Retina (tissue), 1 donor: ENCODE measurements at places on chromosomes 11 and 22.
A peak's percentile ranks its signal among the peaks of the same experiment; 100 is the strongest.

- DNase-seq = no peak
Observed at GRCh38 chr11:19767627-19768151, 55.1 kb downstream of the NAV2 start.

DNA sequence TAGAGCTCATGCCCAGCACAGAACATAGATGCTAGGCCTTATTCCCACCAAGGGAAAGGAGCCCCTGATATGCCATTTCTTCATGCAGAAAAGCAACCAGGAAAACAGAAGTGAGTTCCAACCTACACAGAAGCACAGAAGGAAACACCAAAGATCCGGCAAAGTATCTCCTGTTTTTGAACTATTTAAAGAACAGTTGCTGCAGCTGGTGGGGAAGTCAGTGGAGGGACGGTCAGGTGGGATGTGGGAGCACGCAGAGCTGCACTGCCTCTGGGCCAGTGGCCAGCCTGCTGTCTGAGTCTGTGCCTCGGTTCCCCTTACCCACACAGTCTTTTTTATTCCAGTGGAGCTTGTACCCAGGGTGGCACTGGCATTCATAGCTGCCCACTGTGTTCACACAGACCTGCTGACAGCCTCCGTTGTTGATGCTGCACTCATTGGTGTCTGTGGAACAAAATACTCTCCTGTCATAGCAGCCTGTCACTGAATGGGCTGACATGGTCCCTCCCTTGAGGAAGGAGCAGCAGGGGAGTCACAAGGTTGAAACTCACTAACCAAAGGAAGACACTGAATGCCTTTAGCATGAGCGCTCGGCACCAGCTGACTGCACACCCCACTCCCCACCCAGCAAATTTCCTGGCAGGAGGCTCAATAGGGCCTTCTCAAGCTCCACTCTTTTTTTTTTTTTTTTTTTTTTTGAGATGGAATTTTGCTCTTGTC, 37.9 kb downstream of the SCUBE2 start:
- no peak for DNase-seq

- DNase-seq = no peak
Observed at GRCh38 chr22:36073476-36073875, 44.9 kb upstream of the RBFOX2 start.

DNA sequence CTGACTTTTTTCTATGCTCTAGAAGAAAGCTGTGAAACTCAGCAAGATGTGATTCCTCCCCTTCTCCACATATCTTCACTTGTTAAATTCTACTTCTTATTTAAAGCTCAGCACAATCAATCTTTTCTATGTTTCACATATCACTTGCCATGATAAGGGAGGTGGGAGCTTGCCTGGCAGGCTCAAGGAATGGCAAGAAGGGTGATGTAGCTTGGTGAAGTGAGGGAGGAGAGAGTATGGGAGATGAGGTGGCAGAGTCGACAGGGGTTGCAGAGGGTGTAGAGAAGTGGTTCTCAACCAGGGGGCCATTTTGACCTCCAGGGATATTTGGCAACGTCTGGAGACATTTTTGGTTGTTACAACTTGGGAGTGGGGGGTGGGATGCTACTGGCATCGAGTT, 120.6 kb upstream of the TIMP3 start:
- no peak for DNase-seq

GRCh38 chr11:79578116-79578515, 137.3 kb upstream of the TENM4 start:
- no peak for DNase-seq

DNA sequence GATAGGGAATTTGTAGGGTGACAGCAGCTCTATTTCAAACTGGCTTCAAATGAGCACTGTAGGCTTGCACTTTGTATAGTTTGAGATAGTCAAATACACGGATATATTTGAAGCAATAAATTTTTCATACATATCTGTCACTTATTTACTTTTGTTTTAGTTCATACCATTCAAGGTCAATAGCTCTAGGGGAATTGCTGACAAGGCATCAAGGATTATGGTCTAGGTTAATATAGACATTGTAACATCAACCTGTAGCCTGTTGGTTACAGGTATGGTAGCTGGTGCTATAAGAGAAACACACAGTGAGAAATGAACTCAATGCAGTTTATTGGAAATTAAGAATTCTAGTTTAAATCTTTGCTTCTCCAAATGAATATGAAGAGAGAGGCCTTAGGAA, 267.6 kb downstream of the SOX6 start:
- no peak for DNase-seq

DNA sequence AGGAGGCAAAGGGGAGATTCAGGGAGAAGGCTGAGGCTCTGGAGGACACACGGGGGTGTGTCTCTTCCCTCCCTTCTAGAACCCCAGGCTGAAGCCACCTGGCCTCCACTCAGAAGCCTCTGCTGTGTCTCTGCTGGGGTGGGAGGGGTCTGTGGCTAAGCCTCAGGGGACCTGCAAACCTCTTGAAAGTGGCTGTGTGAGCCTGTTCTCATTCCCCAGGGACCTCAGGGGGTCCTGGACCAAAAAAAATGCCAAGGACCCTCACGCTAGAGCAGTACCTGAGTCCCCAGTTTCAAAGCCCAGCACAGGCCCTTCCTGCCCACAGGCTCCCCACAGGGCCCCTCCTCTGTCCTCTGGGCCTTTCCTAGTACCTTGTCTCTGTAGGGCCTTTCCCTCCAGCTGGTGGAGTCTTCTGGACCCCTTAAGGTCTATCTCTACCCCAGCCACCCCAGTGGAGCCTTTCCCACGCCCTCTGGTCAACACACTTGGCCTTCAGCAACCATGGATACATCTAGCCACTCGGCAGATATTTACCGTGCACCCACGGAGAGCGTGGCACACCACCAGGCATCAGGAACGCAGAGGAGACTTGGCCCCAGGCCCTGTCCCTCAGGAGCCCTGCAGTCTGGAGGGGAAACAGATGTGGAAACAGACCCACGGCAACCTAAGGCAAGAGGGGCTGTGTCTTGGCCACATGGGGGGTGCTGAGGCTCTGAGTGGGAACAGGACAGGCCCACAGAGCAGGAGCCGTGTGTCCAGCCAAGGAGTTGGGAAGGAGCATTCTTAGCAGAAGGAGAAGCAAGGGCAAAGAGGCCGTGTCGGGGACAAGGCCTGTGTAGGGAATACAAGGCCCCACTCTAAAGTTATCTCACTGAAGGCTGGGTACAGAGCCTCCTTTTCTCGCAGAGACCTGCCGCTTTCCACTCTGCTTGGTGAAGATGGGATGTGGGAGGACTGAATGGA, 18.5 kb downstream of the PLA2G6 start:
- DNase-seq = no peak

- no peak for DNase-seq
Observed at GRCh38 chr11:124841201-124841600, 24.0 kb upstream of the ROBO3 start.

DNA sequence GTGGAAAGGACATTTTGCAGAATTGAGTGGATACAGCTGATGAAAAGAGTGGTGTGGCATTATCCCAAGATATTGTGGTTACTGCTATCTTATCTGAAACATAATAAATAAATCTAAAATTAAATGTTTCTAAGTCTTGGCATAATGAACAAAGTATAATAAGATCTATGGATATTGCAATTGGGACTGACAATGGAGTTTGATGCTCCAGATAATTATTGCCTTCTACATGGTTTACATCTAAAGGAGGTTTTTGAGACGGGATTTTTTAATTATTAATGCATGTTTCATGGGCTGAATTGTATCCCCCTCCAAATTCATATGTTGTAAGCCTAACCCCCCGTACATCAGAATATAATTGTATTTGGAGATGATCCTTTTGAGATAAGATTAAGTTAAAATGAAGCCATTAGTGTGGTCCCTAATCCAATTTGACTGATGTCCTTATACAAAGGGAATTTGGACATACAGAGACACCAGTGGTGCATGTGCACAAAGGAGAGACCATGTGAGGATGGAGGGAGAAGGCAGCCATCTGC, 198.5 kb downstream of the MSANTD4 start:
- DNase-seq = no peak

- DNase-seq = no peak
Observed at GRCh38 chr11:34707462-34707840, 86.6 kb downstream of the EHF start.

DNA sequence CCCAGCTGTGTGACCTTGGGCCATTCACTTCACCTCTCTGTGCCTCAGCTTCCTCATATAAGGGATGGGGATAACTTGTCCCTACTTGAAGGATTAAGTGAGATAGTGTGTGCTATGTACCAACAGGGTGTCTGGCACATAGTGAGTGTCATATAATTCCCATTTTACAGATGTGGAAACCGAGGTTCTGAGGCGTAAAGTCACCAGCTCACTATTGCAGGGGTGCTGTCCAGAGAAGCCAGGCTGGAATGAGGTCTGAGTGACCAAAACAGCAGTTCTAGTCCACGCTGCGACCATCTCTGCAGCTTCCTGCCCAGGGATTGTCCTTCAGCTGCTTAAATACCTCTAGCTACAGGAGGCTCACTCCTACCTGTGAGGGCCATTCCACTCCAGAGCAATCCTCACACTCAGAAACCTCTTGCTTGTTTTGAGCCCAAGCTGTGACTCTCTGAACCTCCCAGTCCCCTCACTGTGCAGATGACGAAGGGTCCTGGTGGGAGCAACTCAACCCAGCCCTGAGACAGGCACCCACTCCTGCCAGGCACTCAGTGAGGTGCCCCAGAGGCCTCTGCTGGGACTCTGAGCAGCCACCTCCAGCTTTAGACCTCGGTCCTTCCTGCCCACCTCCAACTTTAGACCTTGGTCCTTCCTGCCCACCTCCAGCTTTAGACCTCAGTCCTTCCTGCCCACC, 5.8 kb downstream of the MB start:
- no peak for DNase-seq

- peak; percentile 43 for DNase-seq
Observed at GRCh38 chr22:17581056-17581455, 17.8 kb downstream of the SLC25A18 start.

DNA sequence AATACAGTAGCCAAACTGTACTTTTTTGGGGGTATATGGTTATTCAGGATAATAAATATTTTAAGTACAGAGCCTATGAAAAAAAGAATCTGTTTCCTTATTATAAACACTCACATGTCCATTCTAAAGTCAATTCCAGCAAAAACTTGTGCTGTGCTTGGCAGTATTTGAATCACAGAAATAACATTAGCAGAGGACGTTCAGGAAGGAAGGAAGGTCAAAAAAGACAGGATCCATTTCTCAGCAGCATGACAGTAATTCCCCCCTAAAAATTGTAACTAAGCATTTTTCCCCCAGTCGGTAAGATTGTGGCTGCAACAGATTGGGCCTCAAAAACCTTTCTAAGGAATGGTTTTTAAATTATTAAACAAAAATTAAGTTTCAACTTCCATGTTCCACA, 124.8 kb downstream of the ATG16L2 start:
- no peak for DNase-seq
